ENCODE measurements at places on chromosomes 2 and 18. TPM values are rescaled to one million over a fixed set of nuclear protein-coding genes. Genes with fewer than 3 reads are reported as not detected.

GALNT13 gene
- total RNA-seq: not detected

GRCh38 chr18:37873416-37873815 is 307.8 kb upstream of the CELF4 start:
- no peak for DNase-seq

DNA sequence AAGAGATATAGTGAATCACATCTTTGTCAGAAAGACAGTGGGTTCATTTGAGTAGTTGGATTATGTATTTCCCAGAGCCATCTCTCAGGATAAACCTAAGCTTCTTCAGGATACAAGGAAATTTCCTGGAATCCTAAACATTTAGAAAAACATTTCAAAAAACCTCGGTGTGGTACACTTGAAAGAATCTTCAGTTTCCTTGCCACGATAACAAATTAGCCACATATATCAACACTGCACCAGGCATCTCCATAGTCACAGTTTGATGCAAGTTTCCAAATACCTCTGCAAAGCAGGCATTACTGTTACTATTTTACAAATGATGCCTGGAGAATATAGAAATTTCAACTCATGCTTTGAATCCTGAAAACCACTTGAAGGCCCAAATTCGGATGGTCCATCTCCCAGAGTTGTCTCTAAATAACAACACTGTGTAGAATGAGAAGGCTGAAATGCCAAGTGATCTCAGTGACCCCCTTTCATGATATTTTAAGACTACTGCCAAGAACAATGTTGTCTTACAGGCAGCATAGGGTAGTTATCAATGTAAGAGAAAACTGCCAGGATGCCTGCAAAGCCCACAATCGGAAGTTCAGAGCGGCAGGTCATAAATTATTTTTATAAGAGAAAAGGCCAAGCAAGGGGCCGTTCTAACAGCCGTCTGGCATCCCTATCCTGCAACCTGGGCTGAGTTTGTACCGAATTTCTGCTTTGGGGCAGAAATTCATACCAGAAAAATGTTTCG is 307.9 kb downstream of the TXNL1 start:
- no peak for DNase-seq

LOXHD1 gene
- not detected for total RNA-seq

CFAP65 gene
- total RNA-seq: not detected

GRCh38 chr2:140086964-140087363 is 1306.8 kb upstream of the NXPH2 start:
- no peak for DNase-seq

TWIST2 gene
- total RNA-seq: 15.5 TPM

HOXD13 gene
- not detected for total RNA-seq
